Daoy (cell line): ENCODE measurements at places on chromosomes 7 and 10.
A peak's percentile ranks its signal among the peaks of the same experiment; 100 is the strongest.

DNA sequence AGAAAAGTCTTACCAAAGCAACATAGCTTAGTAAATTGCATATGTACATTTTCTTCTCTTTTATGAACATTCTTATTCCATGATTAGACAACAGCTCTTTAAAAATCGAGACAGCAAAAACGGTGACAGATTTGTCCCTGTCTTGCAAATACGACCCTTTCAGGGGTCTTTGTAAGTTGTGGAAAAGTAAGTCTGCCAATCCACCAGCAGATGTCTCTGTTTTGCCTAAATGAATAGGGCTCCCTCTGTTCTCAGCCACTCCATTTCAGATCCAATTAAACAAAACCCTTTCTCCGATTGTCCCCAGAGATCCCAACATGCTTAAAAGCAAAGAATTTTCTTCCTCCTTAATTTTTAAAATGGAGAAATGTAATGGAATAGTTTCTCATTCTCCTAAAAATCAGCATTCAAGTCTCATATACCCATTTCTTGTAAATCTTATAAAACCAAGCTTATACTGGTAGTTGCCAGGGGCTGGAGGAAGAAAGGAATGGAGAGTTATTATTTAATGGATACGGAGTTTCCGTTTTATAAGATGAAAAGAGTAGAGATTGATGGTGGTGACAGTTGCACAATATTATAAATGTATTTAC, 61.0 kb upstream of the NFE2L3 start:
- peak; percentile 77 for DNase-seq

DNA sequence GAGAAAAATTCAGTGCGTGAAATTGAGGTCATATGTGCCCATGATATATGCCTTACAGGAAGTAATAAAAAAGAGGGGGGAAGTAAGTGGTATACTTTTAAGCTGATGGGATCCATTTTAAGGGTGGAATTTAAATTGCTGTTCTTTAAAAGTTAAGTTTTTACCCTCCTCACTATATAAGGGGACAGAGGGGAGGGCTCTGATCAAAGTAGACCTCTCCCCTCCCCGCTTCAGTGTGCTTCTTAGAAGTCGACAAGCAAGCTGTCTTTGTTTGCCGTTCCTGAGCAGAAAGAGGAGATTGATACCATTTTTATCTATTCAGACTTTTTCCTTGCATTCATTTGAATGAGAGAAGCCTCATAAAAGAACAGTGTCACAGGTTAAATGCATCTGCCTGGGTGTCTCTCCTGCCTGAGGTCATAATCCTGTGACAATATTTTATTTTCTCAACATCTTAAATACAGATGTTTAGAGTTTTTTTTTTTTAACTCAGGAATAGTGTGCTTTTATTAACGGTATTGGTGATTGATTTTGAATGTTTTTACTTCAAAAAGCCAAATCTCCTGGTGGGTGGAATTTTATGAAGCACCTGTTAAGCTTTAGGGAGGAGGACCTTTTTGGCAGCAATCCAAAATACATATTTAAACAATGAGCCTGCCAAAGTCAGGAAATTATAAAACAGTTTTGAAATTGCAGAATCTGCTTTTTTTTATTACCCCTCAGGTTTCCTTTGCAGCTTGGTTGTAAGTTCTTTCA, 141.7 kb downstream of the KAT6B start:
- DNase-seq: no peak

DNA sequence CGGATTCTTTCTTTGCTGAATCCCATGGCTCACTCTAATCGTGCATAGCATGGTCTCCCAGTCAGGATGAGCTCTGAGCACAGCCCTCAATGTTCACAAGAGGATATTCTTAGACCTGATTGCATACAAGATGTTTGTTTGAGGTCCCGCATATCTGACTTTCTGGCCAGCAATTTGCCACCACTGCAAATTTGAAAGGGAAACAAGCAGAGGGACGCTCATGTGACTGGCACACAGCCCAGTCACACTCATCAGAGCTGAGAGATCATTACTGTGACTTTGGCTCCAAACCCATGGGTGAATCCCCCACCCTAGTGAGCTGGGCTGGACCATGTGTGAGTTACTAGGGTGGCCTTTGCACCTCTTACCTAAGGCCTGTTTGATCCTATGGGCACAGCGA, 9.9 kb downstream of the TAS2R41 start:
- peak; percentile 48 for DNase-seq

DNA sequence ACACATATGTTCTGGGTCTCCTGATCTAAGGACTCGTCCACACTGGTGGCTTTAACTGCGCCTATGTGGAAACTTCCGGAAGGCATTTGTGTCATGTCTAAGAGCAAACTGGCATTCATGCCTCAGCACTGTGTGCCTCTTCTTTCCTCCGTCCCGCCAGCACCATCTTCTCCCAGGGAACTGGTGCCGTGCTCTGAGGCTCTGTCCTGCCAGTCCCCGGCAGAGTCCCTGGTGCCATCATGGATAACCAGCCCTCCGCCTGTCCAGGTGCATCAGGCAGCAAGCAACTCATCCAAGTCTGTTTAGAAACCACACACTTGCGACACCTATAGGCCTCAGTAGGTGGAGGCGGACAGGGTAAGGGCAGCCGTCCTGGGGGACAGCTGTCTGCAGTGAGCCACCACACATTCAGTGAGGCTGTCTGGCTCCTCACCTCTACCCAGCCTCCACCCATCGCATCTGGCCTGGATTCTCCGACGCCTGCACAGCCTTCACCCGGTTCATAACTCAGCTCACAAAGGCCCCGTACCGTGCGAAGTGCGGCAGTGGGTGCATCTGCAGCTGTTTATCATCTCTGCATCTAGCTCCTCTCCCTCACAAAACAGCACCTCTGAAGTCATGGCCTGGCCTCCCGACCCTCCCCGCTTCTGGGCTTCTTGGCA, 162.7 kb downstream of the DIP2C start:
- DNase-seq: no peak

- DNase-seq: no peak
Measured at GRCh38 chr10:93916257-93917063, 22.7 kb downstream of the SLC35G1 start.

- DNase-seq: no peak
Measured at GRCh38 chr7:118642396-118642795, 417.9 kb downstream of the ANKRD7 start.

DNA sequence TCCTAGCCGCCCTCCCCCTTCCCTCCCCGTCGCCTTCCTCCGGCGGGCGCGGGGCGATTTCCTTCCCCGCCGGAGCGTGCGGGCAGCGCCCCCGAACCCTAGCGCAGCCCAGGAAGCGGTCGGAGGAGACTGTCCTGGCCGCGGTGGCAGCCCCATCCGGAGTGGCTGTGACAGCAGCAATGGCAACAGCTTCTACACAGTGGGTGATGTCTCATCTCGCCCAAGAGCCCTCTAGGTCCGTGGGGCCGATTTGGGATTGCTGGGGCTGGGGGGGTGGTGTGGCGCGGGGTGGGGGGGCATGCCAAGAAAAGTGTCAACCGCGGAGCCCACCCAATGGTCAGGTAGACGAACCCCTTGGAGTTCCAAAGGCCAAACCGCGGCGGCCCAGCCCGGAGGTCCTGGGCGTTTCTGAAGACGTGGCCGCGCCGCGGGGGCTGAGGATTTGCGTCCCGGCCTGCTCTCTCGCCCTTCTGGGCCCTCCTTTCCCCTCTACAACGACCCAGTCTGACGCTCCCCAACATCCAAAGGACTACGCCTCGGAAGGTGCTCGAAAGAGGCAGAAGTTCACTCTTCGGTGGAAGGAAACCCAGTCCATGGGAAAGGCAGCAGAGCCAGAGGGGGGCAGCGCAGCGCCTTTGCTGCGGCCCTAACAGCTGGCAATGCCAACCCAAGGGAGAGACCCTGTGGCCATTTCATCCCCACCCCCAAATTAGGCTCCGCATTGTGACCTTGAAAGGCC, 603 bp upstream of the TWIST1 start:
- peak; percentile 59 for DNase-seq

DNA sequence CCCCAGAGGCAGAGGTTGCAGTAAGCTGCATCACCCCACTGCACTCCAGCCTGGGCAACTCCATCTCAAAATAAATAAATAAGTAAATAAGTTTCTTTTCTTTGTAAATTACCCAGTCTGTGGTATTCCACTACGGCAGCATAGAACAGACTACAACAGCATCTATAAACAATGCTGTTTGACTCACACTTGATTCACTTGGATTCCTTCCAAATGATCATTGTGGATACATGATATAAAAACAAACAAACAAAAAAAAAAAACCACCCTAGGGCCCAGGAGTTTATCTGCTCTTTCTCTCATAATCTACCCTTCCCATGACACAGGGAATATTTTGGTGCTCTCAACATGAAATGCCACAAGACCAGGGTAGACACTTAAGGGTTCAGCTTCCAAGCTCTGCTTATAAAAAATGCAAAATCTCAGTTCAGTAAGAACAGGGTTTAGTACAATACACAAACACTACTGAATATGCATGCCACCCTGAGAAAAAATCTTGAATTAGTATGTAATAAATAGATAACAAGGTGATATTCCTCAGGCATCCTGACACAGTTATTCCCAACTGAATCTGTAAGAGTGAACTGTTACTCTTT, 200.9 kb downstream of the FAM107B start:
- no peak for DNase-seq

DNA sequence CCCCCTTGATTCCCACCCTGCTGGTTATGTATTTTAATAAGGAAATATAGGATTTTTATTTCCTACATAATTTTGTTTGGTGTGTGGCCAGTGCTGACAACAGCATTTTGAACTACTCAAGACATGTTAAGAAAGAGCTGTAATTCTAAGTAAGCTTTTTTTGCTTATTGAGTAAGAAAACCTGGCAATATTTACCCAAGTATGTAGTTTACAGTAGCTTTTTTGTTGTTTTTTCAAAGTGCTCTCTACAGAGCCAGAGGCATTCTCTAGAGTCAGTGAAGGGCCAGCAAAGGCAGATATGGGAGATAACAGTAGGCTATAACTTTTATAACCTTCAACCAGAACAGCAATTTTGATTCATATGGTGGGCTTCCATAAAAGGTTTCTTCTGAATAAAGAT, 63.2 kb upstream of the TMEM168 start:
- no peak for DNase-seq

- peak; percentile 37 for DNase-seq
Measured at GRCh38 chr7:104548861-104549260, 220.5 kb downstream of the LHFPL3 start.

DNA sequence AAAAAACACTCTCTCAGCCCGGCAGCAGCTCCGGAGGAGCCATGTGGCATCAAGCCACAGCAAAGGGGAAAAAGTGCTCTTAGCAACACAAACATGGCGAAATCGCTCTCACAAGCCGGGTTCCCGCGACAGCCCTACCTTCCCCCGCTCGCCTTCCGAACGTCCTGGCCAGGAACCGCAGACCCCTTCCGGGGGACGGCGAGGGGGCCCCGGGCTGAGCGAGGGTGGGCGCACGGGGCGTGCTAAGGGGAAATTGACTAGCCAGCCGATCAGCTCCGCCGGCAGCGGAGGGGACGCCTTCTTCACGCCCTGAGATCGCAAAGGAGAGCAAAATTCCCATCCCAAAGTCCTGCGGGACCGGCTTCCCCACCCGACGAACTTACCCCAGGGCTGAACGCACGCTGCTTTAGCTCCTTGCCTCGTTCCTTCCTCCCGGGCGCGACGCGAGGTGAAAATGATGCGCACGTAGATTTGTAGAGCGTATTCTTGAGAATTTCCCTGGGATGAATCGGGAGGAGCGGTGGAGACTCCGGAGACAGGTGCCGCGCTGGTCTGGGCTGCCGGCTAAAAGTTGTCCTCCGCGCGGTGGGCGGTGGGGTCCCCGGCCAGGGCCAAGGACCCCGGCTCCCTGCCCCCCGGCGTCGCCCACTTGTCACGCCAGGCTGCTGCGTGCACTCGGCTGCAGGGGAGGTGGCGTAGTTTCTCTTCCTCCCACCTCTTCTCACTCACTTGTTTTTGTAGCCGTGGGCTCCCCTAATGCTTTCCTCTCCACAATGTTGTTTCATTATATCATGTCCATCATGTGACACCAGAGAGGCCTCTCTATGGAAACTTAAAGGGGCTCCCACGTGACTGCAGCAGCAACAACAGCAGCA, 220.1 kb upstream of the MKLN1 start:
- DNase-seq: peak; percentile 85

GRCh38 chr7:74344786-74345185, 55.6 kb downstream of the CLIP2 start:
- no peak for DNase-seq

GRCh38 chr10:62384057-62384446, 9.9 kb downstream of the ZNF365 start:
- peak; percentile 89 for DNase-seq

DNA sequence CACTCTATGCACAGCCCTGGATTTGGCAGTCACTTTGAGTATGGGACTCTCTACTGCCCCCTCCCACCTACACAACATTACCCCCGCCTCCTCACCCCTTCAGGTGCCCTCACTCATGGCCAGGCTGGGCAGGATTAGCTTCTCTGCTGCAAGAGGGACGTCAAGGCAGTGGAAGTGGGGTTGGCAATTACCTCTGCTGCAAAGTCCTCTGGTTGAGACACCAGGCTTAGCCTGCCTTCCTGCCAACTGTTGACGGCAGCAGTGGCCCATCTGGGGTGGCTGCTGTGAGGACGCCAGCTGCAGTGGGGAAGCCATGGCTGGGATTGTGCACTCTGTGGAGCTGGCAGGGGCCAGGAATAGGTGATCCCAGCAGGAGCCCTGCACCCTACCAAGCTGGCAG, 26.7 kb downstream of the SVIL start:
- DNase-seq: no peak

DNA sequence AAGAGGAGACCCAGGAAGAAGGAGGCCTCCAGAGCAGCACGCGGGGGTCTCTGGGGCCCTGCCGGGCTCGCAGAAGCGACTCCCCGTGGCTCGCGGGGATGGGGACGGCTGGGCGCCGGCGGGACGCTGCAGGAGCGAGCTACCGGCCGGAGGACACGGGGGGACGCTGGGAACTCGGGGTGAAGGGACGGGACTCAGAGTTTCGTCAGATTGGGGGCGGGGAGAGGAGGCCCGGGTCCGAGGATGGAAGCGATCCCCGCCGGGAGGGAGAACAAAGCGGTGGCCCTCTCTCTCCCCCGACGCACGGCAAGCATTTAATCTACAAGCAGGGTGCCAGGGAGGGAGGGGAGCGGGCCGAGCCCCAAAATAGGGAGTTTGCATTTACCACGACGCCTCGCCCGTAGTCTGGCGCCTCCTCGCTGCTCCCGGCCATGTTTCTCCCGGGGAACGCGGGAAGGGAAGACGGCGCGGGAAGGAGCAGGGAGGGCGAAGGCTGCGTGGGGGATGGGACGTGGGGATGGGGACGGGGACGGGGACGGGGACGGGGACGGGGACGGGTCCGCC, at the start of gene PRTFDC1:
Gene PRTFDC1, minus strand, starts transcription at position 464 of the 564 bp plus-strand sequence. Its CDS starts 31 bp downstream, at position 433.
- DNase-seq: peak; percentile 48

GRCh38 chr7:2521952-2522591, 2.5 kb downstream of the LFNG start:
- DNase-seq: peak; percentile 87

- DNase-seq: no peak
Measured at GRCh38 chr7:50828801-50829200, 46.1 kb upstream of the GRB10 start.

GRCh38 chr7:17660116-17660515, 280.2 kb downstream of the SNX13 start:
- DNase-seq: no peak
